SJSA1 (cell line): ENCODE measurements at places on chromosomes 5 and 9. TPM values are rescaled to one million over a fixed set of nuclear protein-coding genes. Genes with fewer than 3 reads are reported as not detected.

DNA sequence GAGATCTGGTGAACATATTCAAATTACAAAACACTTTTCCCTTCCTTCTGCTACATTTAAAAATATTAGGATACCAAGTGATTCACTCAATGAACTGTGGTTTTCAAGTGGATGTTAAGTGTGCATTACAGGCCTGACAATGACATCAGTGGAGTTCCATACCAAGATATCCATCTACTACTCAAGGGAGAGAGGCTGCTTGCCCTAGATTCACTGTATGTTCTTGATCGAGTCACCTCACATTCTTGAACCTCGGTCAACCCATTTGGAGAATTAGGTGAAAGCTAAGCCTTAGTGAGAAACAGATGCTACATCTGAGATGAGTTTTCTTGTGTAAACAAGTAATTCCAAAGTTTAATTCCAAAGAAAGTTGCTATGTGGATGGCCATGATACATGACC lies 142.2 kb downstream of the FGF10 start:
- DNase-seq: no peak

DNA sequence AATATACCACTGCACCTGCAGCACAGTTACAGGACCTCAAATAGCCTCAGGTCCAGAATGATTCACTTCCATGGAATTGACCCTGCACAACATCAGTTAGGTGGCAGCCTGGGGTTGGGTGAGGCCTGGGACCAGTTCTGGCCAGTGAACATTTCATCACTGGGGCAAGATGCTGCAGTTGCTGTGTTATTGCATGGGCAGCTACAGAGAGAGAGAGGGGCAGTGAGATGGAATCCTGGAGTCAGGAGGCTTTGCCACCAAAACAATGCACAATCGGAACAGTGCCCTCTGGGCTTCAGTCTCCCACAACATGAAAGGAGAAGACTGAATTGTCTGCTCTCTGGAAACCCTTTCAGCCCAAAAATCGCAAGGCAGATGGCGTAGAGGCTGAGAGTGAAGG lies 51.8 kb downstream of the SH3TC2 start:
- DNase-seq: no peak

- no peak for DNase-seq
Observed at GRCh38 chr9:89078421-89078820, 87.2 kb downstream of the S1PR3 start.

- no peak for DNase-seq
Observed at GRCh38 chr9:25453875-25454274, 224.4 kb downstream of the TUSC1 start.

ACOT12 gene
- not detected in 2 replicates for total RNA-seq

GRCh38 chr9:4762886-4763541 lies 22.0 kb upstream of the AK3 start:
- DNase-seq: no peak

GRCh38 chr5:158382473-158382872 lies 523.5 kb upstream of the CLINT1 start:
- DNase-seq: peak; percentile 98

DNA sequence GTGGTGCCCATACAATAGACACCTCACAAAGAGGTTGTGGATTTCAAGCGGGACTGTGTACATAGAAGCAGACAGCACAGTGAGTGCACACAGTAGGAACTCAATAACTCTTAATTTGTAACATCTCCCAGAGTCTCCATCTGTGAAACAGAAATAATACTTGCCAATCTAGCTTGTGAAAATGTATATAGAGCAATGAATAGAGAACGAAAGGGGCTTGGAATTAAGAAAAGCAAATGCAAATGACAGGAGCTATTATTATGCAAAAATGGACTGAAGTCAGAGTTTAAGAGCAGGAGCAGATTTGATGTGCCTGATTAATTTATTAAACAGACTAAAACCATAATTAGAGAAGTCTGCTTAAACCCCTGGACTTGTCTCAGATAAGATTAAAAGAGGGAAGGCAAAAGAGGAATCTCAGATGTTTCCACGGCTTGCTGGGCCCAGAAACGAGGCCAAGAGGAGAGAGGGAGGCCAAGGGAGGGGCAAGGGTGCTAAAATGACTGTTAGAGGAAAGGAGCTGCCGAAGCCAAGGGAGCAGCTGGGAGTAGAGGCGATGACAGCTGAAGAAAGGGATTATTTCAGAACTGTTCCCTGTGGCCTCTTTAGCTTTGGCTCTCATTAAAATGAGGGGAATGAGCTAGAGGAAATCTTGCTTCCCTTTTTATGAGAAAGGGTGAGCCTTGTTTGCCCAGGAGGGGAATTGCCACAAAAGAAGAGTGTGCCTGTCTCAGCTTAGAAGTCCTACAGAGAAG lies 72.1 kb downstream of the FEM1C start:
- DNase-seq: no peak

- no peak for DNase-seq
Observed at GRCh38 chr5:53871775-53872174, 311.3 kb downstream of the NDUFS4 start.

PRLR gene
- 0.05 TPM in 1 of 2 replicates, not detected in the other for total RNA-seq

UIMC1 gene
- 24.4 and 41.2 TPM in 2 replicates for total RNA-seq

PALM2AKAP2 gene
- total RNA-seq: 18.2 and 35.7 TPM in 2 replicates

FBLL1 gene
- total RNA-seq: 4.6 and 4.8 TPM in 2 replicates

GRCh38 chr5:60843936-60844905 lies at the start of gene ELOVL7:
Gene ELOVL7 (minus strand): TSS chr5:60844269. CDS start chr5:60787397, 56,872 bp downstream.
- peak; percentile 27 for DNase-seq

AOPEP gene
- 28.6 and 39.6 TPM in 2 replicates for total RNA-seq

DNA sequence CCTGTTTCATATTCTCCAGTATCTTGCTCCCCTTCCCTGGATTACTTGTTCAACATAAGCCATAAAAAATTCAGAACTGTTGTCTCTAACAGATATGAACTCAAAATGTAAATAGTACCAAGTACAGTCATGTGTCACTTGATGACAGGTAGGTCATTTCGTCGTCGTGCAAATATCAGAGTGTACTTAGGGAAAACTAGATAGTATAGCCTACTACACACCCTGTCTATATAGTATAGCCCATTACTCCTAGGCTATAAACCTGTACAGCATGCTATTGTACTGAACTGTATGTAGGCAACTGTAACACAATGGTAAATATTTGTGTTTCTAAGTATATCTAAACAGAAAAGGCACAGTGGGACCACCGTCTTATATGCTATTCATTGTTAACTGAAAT lies 39.1 kb downstream of the SMIM15 start:
- DNase-seq: no peak

LHX3 gene
- total RNA-seq: not detected in 2 replicates

- DNase-seq: no peak
Observed at GRCh38 chr5:158920736-158921135, 179.0 kb downstream of the EBF1 start.

DNA sequence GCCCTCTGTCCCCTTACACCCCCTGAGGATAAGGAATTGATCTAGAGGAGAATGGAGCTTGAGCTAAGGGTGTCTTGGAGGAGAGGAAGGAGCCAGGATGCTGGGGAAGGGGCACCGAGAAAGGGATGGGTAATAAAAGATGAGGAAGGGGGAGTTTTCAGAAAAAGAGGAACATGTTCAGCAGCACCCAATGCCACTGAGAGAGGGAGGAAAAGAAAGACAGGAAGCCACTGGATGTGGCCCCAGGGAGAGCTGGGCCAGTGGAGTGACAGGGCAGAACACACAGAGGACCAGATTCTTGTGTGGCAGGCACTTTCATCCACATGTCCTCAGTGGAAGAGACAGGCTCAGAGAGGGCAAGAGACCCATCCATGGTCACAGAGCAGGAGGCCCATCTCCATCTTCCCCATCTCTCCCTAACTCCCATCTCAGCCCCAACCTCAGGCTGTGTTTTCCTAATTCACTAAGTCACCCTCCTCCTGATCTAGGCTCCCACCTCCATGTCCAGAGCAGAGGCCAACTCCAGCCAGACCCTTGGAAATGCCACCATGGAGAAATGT lies 7.2 kb downstream of the PFN3 start:
- DNase-seq: no peak

GRCh38 chr5:178273041-178273440 lies 40.4 kb upstream of the PHYKPL start:
- DNase-seq: no peak

GABRA6 gene
- not detected in 2 replicates for total RNA-seq

DNA sequence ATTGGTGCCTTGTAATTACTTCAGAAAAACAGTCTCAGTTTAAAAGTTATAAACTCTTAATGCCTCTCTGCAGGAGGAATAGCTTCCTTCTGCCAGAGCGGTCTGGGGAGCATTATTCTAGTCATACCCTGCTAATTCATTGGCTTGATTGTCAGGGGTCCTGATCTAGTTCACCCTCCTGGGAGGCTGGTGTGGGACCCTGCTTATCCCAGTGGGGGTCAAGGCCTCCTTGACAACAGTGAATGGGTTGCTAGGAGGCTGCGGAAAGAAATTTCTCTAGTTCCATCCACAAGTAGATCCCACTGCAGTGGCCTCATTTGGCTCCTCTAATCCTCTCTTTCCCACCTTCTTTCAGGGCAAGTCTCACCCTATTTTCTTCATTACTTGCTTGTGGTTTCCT lies 105.7 kb downstream of the TMC1 start:
- no peak for DNase-seq

- DNase-seq: no peak
Observed at GRCh38 chr5:84272771-84273516, 111.7 kb downstream of the EDIL3 start.

DNA sequence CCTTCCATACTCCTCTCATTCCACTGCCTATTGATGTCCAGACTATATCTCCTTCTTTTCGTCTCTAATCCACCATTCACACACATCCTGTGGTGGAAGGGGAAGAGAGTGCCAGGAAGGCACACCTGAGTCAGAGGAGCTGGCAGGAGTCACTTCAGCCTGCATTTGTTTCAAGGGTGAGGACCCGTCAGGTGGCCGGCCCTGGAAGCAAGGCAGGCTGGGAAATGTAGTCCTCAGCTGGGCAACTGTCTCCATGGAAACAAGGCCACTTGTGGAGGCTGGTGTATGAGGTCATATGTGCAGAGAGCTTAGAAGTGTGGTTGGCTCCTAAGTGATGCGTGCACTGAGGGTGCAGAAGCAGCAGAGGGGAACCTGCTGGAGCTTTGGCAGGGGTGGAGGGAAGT lies 278.4 kb downstream of the NSG2 start:
- no peak for DNase-seq

GRCh38 chr5:111223787-111224560 lies at the start of gene CAMK4:
Gene CAMK4 (plus strand): TSS chr5:111224384. CDS start chr5:111224484, 100 bp downstream.
- DNase-seq: peak; percentile 86

DNA sequence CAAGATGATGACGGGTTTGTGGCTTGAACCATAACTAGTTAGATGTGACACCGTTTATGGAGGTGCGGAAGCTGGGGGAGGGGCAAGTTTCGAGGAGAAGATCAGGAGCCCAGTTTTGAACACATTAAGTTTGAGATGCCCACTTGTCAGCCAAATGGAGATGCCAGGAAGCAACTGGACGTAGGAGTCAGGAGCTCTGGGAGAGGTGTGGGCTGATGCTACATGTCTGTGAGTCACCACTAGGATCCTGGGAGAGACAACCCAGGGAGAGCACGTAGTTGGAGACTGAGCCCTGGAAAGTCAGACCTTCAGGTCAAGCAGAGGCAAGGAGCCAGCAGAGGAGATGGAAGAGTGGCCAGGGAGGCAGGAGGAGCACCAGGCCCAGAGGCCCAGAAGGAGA lies 48.8 kb upstream of the SLC25A51 start:
- no peak for DNase-seq

- peak; percentile 74 for DNase-seq
Observed at GRCh38 chr5:61467766-61468482, 135.9 kb downstream of the ZSWIM6 start.

DNA sequence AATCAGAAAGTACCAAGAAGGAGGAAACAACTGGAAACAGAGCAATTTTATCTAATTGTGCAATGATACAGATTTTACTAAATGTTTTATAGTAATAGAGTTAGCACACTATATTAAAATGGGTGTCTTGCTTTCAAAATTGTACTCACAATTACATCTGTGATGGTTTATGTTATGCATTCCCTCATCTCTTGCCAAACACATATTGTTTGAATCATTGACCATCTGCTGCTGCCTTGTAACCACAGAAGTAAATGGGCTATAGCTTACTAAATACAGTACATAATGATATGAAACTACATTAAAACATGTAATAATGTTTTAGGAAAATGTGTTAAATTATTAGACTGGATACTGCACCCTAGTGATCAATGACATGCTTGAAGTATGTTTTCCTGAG lies 158.1 kb downstream of the SLC25A46 start:
- no peak for DNase-seq

DNA sequence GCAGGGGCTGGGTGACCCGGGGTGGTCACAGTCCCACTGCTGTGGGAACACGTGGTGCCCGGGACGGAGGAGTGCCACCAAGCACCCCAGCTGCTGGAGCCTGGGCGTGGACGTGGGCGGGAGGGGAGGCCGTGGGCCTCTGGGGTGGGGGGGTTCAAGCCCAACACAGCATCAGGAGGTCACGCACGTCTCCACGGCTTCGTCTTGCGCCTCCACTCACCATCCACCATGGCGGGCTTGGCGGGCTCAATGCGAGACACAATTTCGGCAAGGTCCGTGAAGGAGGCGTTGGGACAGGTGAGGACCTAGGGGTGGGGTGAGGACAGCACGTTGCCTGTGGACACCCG lies 2.2 kb upstream of the NSMF start:
- DNase-seq: no peak

PPP3R2 gene
- not detected in 2 replicates for total RNA-seq

HSPB3 gene
- total RNA-seq: 15.5 and 32.5 TPM in 2 replicates

- DNase-seq: no peak
Observed at GRCh38 chr9:4366591-4367330, 66.9 kb upstream of the GLIS3 start.

- DNase-seq: peak; percentile 42
Observed at GRCh38 chr5:147234825-147235635, at the start of gene STK32A. Gene STK32A (plus strand): TSS chr5:147235026. CDS start chr5:147239635, 4,609 bp downstream.

- DNase-seq: no peak
Observed at GRCh38 chr9:27545471-27545870, 15.9 kb upstream of the MOB3B start.

DNA sequence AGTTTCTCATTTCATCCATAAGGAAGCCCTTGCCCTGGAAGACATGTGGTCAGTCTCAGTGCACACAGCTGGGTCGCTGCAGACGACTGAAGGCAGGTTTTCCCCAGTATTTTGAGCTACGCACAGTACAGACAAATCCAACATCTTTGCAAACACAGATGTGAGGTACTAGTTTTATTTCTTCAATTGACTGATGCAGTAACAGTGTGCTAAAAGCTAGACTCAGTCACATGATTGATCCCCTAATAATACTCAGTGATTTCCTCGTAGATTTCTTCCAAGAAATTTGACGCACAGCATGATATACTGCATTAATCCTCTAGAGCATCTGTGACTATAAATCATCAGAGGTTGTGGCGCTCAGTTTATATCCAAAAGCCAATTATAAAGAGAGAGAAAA lies 346.1 kb downstream of the DIRAS2 start:
- DNase-seq: no peak

HEXB gene
- 301 and 394 TPM in 2 replicates for total RNA-seq

SPATA31D1 gene
- total RNA-seq: not detected in 2 replicates

C5orf58 gene
- total RNA-seq: not detected in 2 replicates

- DNase-seq: no peak
Observed at GRCh38 chr9:70539001-70539400, 124.5 kb upstream of the KLF9 start.

GRCh38 chr5:62282064-62282463 lies 23.9 kb upstream of the KIF2A start:
- DNase-seq: no peak

GRCh38 chr9:118325757-118326156 lies 621.6 kb downstream of the TLR4 start:
- DNase-seq: no peak

- no peak for DNase-seq
Observed at GRCh38 chr9:26159575-26160392, 481.5 kb upstream of the TUSC1 start.

PCDH12 gene
- not detected in 2 replicates for total RNA-seq
